ENCODE measurements at places on chromosomes 1 and 21.

GRCh38 chr1:55815745-55816455 lies 600.7 kb upstream of the USP24 start:
- no peak for DNase-seq

GRCh38 chr1:95236784-95237575 lies 3.0 kb downstream of the RWDD3 start:
- no peak for DNase-seq

- DNase-seq, result no peak
Observed at GRCh38 chr21:44547656-44548331, 3.5 kb downstream of the KRTAP10-2 start.

- no peak for DNase-seq
Observed at GRCh38 chr1:156399355-156400125, 30.5 kb downstream of the RHBG start.

DNA sequence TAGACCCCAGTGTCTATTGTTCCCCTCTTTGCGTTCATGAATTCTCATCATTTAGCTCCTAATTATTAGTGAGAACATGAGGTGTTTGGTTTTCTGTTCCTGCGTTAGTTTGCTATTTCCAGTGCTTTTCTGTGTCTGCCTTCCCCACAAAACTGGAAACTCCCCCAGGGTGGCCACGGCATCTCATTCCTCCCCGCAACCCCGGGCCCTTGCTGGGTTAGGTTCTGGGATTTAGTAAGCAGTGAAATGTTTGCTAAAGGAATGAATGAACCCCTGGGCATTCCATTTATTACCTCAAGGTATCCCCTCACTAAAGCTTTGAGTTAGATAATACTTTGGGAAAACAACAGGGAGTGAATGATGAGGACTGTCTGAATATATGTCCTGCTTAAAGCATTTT lies 142.9 kb downstream of the GLUL start:
- DNase-seq, result no peak

- DNase-seq, result no peak
Observed at GRCh38 chr1:60888126-60888525, 194.2 kb upstream of the NFIA start.

DNA sequence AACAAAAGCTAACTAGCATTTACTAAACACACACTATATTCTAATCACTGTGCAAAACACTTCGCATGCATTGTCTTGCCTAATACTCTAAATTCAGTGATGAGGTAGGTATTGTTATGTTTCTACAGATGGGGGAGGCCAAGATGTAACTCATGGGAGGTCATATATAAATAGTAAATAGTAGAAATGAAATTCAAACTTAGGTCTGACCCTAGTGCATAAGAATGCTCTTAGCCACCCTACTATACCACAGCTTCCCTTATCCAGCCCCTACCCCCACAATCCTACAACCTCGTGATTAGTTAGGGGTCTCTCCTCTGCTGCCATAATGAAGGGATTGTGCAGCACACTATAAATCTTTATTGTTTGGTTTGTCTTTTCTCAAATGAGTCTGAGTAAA lies 3.3 kb downstream of the PFDN2 start:
- no peak for DNase-seq

- DNase-seq, result no peak
Observed at GRCh38 chr1:151048645-151049032, 1.1 kb downstream of the C1orf56 start.

GRCh38 chr21:14863745-14864210 lies 201.0 kb downstream of the NRIP1 start:
- no peak for DNase-seq
